CD4-positive, alpha-beta T cell treated with Interleukin-15 for 4 hours (primary cell): ENCODE measurements at places on chromosomes 2 and 18.
A peak's percentile ranks its signal among the peaks of the same experiment; 100 is the strongest.

DNA sequence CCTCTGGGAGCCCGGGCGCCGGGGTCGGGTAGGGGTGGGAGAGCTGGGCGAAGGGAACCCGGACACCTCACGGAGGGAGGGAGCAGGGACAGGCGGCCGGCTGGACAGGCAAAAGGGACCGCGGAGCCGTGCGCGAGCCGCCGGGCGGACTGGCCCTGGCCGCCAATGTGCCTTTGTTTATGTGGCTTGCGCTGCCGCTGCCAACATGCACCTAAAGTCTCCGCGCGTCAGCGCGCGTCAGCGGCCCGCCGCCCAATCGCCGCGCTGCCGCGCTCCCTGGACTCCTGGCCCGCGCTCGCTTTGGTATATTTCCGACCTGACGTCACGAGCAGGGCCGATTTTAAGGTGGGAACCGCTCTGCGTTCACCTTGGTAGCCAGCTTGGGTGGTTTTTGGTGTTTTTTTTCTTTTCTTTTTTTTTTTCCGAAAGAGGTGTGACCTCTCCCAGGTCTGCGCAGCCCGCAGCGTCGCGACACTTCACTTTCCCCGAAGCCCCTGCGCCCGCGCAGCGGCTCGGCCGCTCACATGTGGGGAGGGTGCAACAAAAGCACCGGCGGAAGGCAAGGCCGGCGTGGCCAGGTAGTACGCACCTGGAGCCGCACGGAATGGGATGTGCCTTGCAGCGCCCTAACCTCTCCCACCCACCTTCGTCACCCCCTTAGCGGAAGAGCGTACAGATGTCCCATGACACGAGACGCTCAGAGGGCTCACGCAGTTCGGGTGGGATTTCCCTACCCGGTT is at the start of gene NR4A2:
NR4A2 (minus strand) TSS at position 188 of the 740 bp plus-strand sequence. CDS start 2,535 bp downstream, outside the sequence.
- peak; percentile 90 for DNase-seq

DNA sequence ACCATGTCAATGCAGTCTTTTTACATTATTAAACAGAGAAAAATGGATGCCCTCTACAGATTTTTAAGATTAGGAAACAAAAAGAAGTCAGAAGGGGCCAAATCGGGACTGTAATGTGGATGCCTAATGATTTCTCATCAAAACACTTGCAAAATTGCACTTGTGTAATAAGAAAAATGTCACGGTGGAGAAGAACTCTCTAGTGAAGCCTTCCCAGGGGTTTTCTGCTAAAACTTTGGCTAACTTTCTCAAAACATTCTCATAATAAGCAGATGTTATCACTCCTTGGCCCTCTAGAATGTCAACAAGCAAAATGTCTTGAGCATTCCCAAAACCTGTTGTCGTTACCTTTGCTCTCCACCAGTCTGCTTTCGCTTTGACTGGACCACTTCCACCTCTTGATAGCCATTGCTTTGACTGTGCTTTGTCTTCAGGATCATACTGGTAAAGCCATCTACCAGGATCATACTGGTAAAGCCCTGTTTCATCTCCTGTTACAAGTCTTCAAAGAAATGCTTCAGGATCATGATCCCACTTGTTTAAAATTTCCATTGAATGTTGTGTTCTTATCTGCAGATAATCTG is 226.8 kb downstream of the TNS1 start:
- no peak for DNase-seq

DNA sequence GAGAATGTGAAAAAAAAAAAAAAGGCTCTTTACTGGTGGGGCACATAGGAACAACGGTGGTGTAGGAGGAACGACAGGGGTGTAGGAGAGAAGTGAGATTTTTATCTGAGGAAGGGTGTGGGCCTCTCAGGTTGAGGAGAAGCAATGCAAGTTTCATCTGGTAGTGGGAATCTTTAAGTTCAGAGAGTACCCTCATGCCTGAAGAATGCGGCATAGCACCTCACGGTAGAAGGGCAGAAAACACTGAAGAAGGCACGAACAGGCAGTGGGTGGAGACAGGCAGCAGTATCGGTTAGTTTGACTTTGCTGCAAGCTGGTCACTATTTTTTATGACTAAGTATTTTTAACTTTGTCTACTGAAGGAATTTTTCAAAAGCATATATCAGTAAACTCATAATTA is 52.2 kb upstream of the TSPYL6 start:
- no peak for DNase-seq

GRCh38 chr2:212941361-212941760 is 210.1 kb downstream of the IKZF2 start:
- no peak for DNase-seq

- DNase-seq: no peak
These were observed 3.0 kb downstream of the COL5A2 start for GRCh38 chr2:189176516-189176915.

DNA sequence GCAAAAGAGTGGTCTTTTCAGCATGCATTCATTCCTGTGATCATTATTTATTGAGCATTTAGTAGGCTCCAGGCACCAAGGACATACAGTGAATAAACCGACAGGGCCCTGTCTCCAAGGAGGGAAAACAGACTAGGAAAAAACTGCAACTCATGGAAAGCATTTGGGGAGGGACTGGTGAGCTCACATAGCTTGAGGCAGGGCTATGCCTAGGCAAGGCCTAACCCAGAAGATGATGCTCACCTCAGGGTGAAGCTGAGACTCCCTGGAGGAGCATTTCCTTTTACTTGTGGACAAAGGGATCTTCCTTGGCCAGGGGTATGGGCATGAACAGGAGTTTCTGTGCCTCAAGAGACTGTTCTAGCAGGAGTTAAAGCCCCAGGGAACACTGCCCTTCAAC is 3.9 kb downstream of the CXCR1 start:
- DNase-seq: no peak

DNA sequence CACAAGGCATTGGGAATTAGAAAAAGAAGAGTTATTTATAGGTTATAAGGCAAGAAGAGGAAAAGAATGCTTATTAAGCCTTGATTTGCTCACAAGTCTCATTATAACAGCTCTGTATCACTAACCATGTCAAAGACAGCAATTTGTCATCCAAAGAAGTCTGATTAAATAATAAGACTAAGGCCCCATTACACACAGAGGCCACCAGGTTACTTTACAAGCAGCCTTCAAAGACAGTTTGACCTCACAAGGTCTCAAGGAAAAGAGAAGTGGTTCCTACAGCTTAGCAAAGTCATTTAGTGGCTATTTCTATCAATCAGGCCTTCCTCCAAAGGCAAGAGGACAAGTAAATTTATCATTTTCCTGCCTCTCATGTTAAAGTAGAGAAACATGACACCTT is 188.5 kb downstream of the MBD2 start:
- DNase-seq: no peak

DNA sequence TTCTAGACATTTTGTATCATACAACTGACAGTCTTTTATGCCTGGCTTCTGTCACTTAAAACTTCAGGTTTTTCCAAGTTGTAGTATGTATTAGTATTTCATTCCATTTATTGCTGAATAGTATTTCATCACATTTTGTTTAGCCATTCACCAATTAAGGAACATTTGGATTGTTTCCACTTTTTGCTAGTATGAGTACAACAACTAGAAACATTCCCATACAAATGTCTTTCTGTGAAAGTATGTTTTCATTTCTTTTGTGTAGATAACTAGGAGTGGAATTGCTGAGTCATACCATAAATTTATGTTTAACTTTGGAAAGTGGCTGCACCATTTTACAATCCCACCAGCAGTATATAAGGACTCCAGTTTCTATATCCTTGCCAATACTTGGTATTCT is 135.9 kb downstream of the ATAD2B start:
- DNase-seq: no peak

- peak; percentile 53 for DNase-seq
These were observed 175.8 kb downstream of the LOXHD1 start for GRCh38 chr18:46481048-46481846.

DNA sequence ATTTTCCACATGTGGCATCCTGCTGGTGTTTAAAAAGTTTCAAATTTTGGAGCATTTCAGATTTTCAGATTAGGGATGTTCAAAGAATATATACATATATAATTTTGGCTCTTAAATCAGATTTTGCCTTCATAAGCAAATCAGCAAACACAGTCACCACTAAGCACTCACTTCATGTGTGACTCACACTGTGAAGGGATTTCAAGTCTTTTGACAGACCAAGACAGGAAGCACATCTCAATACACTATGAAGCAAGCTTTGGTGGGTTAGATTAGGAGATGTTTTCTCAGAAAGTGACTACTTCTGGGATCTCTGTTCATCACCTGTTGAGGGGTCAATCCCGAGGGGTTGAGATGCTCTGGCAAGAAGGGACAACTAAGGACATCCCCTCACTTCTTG is 227.8 kb upstream of the RBBP8 start:
- DNase-seq: no peak

DNA sequence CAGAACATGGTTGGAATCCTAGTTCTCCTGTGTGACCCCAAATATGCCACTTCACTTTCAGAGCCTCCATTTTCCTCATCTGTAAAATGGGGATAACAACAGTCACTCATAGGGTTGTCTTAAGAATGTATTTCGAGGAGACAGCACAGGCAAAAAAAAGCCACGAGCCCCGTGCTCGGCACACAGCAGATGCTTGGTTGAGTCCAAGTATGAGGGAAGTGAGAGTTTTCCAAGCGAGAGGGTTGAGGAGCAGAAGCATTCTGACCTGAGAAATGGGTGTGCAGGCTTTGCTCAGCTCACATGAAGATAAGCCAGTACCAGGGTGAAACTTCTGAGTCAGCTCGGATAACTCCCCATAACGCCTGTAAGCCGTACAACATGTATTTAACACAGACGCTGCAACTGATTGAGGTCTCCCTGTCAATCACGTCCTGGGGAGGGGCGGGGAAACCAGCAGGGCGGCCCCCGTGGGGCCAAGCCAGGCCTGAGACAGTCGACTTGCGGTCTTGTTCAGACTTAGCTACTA is 23.0 kb upstream of the ODC1 start:
- DNase-seq: no peak
